ENCODE measurements at places on chromosomes 1 and 21. TPM values are rescaled to one million over a fixed set of nuclear protein-coding genes. Genes with fewer than 3 reads are reported as not detected.

BTBD19 gene
- total RNA-seq: 7.7 TPM

COL16A1 gene
- not detected for total RNA-seq

SEC16B gene
- total RNA-seq: not detected

UTS2 gene
- not detected for total RNA-seq

TRPM2 gene
- total RNA-seq: 15.2 TPM

DNA sequence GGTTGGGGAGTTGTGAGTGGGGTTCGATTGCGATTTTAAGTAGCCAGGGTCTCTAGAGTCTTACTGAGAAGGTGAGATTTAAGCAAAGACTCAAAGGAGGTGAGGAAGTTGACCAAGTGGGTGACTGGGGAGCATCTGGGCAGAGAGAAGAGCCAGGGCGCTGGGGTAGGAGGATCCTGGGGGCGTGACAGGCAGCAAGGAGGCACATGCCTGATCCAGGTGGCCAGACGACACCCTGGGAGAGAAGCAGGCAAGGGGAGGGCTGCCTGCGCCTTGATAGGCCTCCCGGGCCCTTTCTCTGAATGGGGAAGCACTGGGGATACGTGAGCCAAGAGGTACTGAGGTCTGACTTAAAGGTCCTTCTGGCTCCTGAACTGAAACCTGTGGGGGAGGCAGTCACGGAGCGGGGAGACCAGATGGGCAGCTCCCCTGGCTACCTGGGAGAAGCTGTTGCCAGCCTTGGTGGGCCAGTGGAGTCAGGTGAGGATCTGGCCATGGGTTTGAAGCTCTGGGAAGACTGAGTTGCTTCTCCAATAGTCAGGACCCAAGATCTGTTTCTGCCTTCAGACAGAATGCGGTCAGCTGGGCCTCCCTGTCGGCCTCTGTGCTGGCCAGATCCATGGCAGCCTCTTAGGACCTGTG is 5.4 kb downstream of the ZBTB48 start:
- H3K27ac ChIP-seq: no peak overlapping the region
- H3K36me3 ChIP-seq: peaks cover 10% of the 10 kb centered on the region
- no peaks in the 10 kb centered on the region for H3K27me3 ChIP-seq
- DNase-seq: no peak
- peaks cover 34% of the 10 kb centered on the region for H3K4me1 ChIP-seq
- H3K4me3 ChIP-seq: no peak overlapping the region

DNA sequence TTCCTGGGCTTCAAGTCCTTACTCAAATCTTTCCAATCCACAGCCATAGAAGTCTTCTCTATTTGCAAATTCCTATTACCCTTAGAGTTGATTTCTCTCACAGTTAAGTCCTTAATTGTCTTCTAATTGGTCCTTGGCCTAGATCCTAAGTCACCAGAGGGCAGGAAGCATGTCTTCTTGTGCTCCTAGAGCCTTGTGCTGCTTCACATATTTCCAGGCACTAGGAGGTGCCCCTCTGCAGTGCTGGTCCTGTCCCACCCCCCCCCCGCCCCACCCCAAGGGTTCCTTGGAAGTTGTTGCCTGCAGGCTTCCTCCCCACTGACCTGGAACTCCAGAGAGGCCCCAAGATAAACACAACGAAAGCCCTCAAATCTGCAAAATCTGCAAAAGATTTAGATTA is 28.1 kb upstream of the TARBP1 start:
- H3K27me3 ChIP-seq: peaks cover 1% of the 10 kb centered on the region
- H3K4me1 ChIP-seq: peaks cover 7% of the 10 kb centered on the region
- peaks cover 6% of the 10 kb centered on the region for H3K36me3 ChIP-seq
- H3K4me3 ChIP-seq: no peak overlapping the region
- DNase-seq: no peak

DNA sequence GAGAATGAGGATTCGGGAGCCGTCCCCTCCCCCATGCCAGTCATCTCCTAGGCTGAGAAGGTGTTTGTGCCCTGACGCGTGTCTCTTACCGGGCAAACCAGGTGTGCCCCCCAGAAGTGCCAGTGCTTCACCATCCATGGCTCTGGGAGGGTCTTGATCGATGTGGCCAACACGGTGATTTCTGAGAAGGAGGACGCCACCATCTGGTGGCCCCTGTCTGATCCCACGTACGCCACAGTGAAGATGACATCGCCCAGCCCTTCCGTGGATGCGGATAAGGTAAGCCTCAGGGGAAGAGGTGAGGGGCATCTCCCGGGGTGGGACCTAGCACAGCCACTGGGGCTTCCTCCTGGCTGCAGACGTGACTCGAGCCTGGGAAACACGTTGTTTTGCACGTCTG is 959 bp downstream of the PADI6 start:
- peaks cover 4% of the 10 kb centered on the region for H3K27me3 ChIP-seq
- H3K36me3 ChIP-seq: no peaks in the 10 kb centered on the region
- H3K27ac ChIP-seq: no peak overlapping the region
- no peak overlapping the region for H3K4me3 ChIP-seq
- DNase-seq: no peak

GRCh38 chr1:202162047-202162417 is 1.6 kb upstream of the PTPN7 start:
- peak overlapping the region; percentile 97 for H3K27ac ChIP-seq
- peaks cover 30% of the 10 kb centered on the region for H3K36me3 ChIP-seq
- peaks cover 89% of the 10 kb centered on the region for H3K4me1 ChIP-seq
- no peaks in the 10 kb centered on the region for H3K27me3 ChIP-seq
- DNase-seq: peak; percentile 46
- H3K4me3 ChIP-seq: peak overlapping the region; percentile 95

GRCh38 chr1:153962088-153963029 is 978 bp downstream of the SLC39A1 start:
- no peak for DNase-seq
- peaks cover 19% of the 10 kb centered on the region for H3K36me3 ChIP-seq
- peak overlapping the region; percentile 81 for H3K4me3 ChIP-seq
- peaks cover 60% of the 10 kb centered on the region for H3K4me1 ChIP-seq

GRCh38 chr1:178727014-178727895 is 2.2 kb downstream of the RALGPS2 start:
- no peak overlapping the region for H3K4me3 ChIP-seq
- H3K27ac ChIP-seq: no peak overlapping the region
- H3K36me3 ChIP-seq: no peaks in the 10 kb centered on the region

- no peaks in the 10 kb centered on the region for H3K4me1 ChIP-seq
- H3K4me3 ChIP-seq: no peak overlapping the region
- H3K36me3 ChIP-seq: no peaks in the 10 kb centered on the region
- no peak for DNase-seq
- no peak overlapping the region for H3K27ac ChIP-seq
Measured at GRCh38 chr1:219489636-219490035, 123.3 kb downstream of the ZC3H11B start.

DNA sequence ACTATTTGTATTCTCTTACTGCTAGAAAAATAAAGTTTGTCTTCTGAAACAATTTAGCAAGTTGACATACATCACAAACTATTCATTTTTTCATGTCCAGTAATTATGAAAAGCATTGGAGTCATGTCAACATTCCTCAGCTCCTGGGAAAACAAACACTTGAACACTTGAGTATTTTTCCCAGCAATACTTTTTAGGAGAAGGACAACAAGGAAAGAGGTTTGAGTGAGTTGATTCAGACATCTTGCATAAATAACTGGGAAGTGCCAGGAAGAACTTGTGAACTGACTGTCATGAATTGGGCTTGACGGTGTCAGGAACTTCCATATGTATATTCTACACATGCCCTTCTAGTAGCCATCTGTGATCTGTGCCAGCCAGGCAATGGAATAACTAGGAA is 195.6 kb downstream of the HMCN1 start:
- H3K27me3 ChIP-seq: no peaks in the 10 kb centered on the region
- DNase-seq: no peak
- no peak overlapping the region for H3K27ac ChIP-seq
- H3K36me3 ChIP-seq: no peaks in the 10 kb centered on the region
- no peaks in the 10 kb centered on the region for H3K4me1 ChIP-seq

- H3K36me3 ChIP-seq: no peaks in the 10 kb centered on the region
- no peak for DNase-seq
- no peak overlapping the region for H3K4me3 ChIP-seq
Measured at GRCh38 chr1:119822406-119822805, 11.1 kb upstream of the REG4 start.

DNA sequence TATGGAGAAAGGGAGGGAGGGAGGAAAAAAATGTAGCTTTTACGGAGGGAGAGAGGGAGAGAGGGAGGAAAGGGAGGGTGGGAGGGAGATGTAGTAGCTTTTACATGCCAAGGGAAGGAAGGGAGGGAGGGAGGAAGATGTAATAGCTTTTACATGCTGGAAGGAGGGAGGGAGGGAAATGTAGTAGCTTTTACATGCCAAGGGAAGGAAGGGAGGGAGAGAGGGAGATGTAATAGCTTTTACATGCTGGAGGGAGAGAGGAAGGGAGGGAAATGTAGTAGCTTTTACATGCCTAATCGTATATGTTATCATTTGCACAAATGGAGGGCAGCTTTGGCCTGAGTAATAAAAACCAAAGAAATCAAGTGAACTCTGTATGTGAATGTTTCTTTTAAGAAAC is 35.6 kb downstream of the EEIG2 start:
- H3K27me3 ChIP-seq: no peaks in the 10 kb centered on the region
- peaks cover 16% of the 10 kb centered on the region for H3K4me1 ChIP-seq
- H3K27ac ChIP-seq: no peak overlapping the region
- no peak overlapping the region for H3K4me3 ChIP-seq

GRCh38 chr1:186214791-186215190 is 160.3 kb downstream of the TPR start:
- H3K27me3 ChIP-seq: peaks cover 23% of the 10 kb centered on the region
- H3K4me1 ChIP-seq: no peaks in the 10 kb centered on the region
- H3K27ac ChIP-seq: no peak overlapping the region
- DNase-seq: no peak

GRCh38 chr1:13725714-13726175 is 25.8 kb downstream of the PRDM2 start:
- H3K36me3 ChIP-seq: peaks cover 6% of the 10 kb centered on the region
- H3K27ac ChIP-seq: no peak overlapping the region
- H3K4me1 ChIP-seq: peaks cover 46% of the 10 kb centered on the region
- DNase-seq: peak; percentile 71
- H3K4me3 ChIP-seq: no peak overlapping the region

GRCh38 chr1:70353601-70354331 is 756 bp downstream of the ANKRD13C start:
- H3K36me3 ChIP-seq: peaks cover 37% of the 10 kb centered on the region
- H3K27ac ChIP-seq: peak overlapping the region; percentile 98
- H3K4me3 ChIP-seq: peak overlapping the region; percentile 91
- H3K4me1 ChIP-seq: peaks cover 43% of the 10 kb centered on the region
- peak; percentile 59 for DNase-seq
- H3K27me3 ChIP-seq: no peaks in the 10 kb centered on the region

- H3K27me3 ChIP-seq: no peaks in the 10 kb centered on the region
- H3K27ac ChIP-seq: no peak overlapping the region
- H3K36me3 ChIP-seq: no peaks in the 10 kb centered on the region
- H3K4me1 ChIP-seq: no peaks in the 10 kb centered on the region
- H3K4me3 ChIP-seq: no peak overlapping the region
- DNase-seq: no peak
Measured at GRCh38 chr1:17632541-17633184, 93.2 kb downstream of the ARHGEF10L start.

DNA sequence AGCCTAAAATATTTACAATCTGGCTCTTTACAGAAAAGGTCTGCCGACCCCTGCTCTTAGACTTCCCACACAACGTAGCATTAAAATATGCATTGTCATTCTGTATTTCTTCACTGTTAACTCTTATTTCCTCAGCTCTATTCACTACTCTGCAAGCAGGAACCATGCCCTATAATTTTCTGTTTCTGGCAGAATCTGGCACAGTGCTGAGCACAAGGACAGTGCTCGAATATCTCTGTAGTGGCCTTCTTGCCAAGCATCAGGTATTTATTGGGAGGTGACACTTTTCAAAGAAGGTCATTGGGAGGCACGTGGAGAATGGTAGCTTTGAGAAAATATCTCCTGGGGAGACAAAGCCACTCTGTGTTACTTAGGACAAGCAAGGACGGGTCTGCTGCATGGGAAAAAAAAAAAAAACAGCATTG is 77.9 kb downstream of the PSMG1 start:
- no peak overlapping the region for H3K27ac ChIP-seq
- no peak overlapping the region for H3K4me3 ChIP-seq
- peaks cover 13% of the 10 kb centered on the region for H3K27me3 ChIP-seq
- no peaks in the 10 kb centered on the region for H3K4me1 ChIP-seq
- no peak for DNase-seq
- no peaks in the 10 kb centered on the region for H3K36me3 ChIP-seq

GRCh38 chr1:56466538-56466937 is 112.8 kb downstream of the PLPP3 start:
- no peaks in the 10 kb centered on the region for H3K4me1 ChIP-seq
- no peak for DNase-seq
- H3K27ac ChIP-seq: no peak overlapping the region
- H3K36me3 ChIP-seq: no peaks in the 10 kb centered on the region

DNA sequence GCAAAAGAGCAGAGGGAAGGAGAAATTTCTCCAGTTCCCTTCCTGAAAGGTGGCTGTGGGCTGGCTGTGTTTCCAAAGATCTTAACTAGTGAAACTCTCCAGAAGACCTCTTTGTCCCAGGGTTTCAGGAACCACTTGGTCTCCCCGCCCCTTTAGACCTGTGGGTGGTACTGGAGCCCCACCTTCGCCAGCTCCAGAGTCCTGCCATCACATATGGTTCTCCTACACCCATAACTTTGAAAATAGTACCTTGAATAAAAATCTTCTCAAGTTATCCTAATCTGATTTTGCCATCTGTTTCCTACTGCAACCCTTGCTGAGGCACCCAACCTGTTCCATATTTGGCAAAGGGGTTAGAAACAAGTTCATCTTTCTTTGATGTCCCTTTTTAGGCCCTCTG is 303.9 kb downstream of the SEC16B start:
- no peaks in the 10 kb centered on the region for H3K27me3 ChIP-seq
- no peaks in the 10 kb centered on the region for H3K36me3 ChIP-seq
- H3K4me3 ChIP-seq: no peak overlapping the region

DNA sequence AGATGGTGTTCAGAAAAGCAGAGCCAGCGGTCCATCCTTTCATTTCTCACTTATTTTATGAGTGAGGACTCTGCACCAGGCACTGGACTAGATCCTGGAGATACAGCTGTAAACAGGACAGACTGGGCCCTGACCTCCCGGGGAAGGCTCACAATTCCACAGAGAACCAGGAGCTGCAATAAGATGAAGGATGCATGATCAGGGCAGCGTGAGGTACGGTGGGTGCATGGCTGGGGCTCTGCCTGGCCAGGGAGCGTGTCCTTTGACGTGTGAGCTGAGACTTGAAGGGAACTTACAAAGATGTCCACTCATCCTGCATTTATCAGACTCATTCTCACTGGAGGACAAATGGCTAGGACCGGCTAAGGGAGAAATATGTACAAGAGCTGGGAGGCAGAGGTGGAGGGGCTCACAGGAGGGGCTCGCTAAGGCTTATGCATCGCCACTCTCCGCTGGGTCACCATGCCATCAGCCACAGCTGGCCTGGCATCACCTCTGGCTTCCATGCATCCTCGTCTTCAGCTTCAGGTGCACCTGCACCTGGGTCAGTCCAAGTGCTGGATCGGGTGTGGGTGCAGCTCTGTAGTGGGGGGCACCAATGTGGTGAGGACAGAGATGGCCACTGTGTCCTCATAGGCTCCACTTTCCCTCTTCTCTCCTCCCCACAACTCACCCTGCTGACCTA is 213.9 kb downstream of the TOMM20 start:
- no peaks in the 10 kb centered on the region for H3K36me3 ChIP-seq
- H3K27me3 ChIP-seq: no peaks in the 10 kb centered on the region
- DNase-seq: no peak
- H3K27ac ChIP-seq: no peak overlapping the region
- H3K4me1 ChIP-seq: peaks cover 20% of the 10 kb centered on the region

Measured in activated CD4-positive, alpha-beta T cell treated with anti-CD3 and anti-CD28 coated beads, Interleukin-2, amount 10 ng/mL, durations not matched to agents 7 days and 5 days (primary cell).